CD4-positive, alpha-beta T cell treated with Interleukin-10 for 1 hour (primary cell): ENCODE measurements at places on chromosomes 11 and 22.

- no peak for DNase-seq
These were observed 52.8 kb upstream of the LDLRAD3 start for GRCh38 chr11:35891096-35891495.

DNA sequence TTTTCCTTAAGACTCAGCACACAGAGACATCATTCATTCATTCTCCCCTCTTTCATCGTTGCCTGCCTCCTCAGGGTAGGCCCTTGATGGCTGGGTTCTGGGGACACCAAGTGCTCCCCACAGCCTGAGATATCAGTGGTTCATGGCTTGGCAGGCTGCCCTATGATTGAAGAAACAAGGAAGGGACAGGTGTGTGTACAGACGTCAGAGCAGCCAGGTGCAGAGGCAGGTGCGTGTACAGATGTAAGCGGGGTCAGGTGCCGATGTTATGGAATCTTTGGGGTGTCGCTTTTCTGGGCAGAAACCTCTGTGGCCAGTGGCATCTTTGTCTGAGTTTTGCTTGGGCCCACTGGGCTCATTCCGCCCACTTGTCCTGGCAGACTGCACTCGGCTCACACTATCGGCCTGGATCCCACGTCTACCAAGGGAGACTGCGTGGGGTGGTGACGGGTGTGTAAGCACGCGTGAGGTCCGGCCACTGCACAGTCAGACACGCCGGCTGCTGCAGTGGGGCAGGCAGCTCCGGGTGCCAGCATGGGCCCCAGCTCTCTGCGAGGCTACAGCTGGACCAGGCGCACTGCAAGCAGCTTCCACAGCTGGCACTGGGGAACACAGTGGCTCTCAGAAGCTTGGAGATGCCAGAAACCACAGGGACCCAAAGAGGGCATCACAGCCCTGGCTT, 20.9 kb upstream of the KIAA0930 start:
- DNase-seq = no peak

GRCh38 chr11:104404231-104405175, 240.6 kb upstream of the PDGFD start:
- DNase-seq = no peak

- peak; percentile 92 for DNase-seq
These were observed 638 bp upstream of the PITPNM1 start for GRCh38 chr11:67505605-67506396.

- no peak for DNase-seq
These were observed 5.2 kb upstream of the ARRB1 start for GRCh38 chr11:75356613-75357012.

- peak; percentile 81 for DNase-seq
These were observed 16.6 kb upstream of the ARHGAP8 start for GRCh38 chr22:44735518-44736428.

DNA sequence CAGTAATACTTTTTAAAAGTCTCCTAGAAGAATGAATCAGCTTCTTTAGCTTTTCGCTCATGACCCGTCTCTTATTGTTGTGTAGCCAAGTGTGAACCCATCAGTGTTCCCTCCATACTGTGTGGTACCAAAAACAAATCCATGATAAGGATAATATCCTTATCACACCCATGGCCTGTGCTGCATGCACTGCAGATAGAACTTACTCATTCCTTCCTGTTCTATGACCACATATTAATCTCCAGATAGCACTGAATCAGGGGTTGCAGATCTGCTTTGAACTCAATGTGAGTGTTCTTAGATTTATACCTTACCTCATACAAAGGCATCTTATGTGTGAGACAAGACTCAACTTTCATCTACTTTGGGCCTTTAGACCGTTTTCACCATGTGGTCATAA, 373.4 kb downstream of the JRKL start:
- DNase-seq = no peak

GRCh38 chr11:102046841-102047240, 396 bp upstream of the CFAP300 start:
- no peak for DNase-seq

GRCh38 chr22:46916886-46917770, 154.7 kb downstream of the TBC1D22A start:
- DNase-seq = no peak

DNA sequence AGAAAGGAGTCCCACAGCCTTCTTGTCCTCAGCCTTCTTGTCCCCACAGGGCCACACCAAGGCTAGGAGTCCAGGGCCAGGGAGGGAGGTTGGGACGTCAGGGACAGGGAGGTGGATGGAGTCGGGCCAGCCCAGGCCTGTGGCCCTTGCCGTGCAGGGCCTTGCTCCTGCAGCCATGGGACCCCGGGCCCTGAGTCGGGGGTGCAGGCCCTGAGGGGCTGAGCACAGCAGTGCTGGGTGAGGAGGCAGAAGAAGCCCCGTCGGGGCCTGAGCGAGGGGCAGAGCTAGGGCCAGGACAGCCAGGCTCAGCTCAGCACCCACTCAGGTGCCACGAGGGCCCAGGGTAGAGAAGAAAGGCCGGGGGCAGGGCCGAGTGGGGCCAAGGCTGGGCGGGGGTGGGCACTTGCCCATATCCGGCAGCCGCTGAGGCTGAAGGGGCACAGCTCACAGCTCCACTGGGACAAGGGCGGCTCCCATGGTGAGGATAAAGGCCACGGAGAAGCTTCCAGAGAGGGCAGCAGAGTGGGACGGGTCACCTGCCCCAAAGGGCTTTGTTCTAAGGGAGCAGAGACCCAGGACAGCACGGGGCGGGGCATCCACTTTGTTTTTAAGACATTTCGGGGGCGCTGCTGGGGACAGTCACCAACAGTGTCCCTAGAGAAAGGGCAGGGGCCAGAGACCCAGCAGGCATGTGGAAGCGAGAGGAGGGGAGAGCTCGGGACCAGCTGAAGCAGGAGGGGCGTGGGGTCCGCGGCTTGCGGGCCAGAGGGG, 3.6 kb downstream of the MLC1 start:
- no peak for DNase-seq

DNA sequence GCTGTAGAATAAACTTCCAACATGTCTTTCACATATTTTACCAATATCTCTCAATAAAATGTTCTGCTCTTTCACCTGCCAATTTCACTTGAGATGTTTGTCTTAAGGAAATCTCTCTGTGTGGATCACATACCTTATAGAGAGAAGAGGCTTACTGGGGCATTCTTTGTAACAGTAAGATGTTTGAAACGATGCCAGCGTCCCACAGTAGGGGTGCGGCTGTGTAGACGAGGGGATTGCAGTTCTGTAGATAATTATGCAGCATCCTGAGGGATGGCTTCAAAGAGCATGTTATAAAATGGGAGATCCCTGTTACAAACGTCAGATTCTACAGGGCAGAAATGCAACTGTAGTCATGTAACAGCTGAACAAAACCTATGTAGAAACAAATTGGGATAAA, 200.0 kb downstream of the TBC1D22A start:
- DNase-seq = no peak

GRCh38 chr11:112004389-112004788, 20.8 kb upstream of the DLAT start:
- DNase-seq = peak; percentile 19

- no peak for DNase-seq
These were observed 587.1 kb downstream of the SOX6 start for GRCh38 chr11:15769203-15769602.
